Stimulated activated CD4-positive, alpha-beta T cell treated with anti-CD3 and anti-CD28 coated beads, TNF-alpha, amount 100 ng/mL, for 48 hours (primary cell): ENCODE measurements at places on chromosomes 11 and 22.

GRCh38 chr22:49452362-49452946 lies 375.2 kb downstream of the BRD1 start:
- DNase-seq, result no peak

GRCh38 chr11:93287434-93287833 lies 43.1 kb upstream of the DEUP1 start:
- DNase-seq, result no peak

- DNase-seq, result no peak
Measured at GRCh38 chr11:1878137-1879031, 13.3 kb downstream of the PRR33 start.

DNA sequence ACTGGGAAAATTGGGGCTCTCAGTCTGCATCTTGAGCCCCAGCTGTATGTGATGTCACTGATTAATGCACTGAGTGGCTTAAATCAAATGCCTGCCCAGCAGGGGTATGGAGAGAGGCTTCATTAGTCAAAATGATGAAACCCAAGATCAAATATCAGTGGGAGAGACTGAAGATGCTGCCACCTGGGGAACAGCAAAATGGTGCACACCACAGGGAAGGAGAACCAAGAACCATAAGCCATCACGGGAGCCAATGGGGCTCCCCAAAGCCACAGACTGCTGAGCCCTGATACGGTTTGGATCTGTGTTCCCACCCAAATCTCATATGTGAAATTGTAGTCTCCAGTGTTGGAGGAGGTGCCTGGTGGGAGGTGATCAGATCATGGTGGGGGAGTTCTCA lies 85.6 kb downstream of the CTTN start:
- DNase-seq, result no peak

DNA sequence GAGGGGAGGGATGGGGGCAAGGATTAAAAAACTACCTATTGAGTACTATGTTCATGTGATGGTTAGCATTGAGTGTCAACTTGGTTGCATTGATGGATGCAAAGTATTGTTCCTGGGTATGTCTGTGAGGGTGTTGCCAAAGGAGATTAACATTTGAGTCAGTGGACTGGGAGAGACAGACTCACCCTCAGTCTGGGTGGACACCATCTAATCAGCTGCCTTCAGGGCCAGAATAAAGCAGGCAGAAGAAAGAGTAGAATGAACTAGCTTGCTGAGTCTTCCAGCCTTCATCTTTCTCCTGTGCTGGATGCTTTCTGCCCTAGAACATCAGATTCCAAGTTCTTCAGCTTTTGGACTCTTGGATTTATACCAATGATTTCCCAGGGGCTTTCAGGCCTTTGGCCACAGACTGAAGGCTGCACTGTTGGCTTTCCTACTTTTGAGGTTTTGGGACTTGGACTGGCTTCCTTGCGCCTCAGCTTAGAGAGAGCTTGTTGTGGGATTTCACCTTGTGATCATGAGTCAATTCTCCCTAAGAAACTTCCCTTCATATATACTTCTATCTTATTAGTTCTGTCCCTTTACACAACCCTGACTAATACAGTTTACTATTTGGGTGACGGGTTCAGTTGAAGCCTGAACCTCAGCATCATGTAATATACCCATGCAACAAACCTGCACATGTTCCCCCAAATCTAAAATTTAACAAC lies 70.2 kb downstream of the MTNR1B start:
- no peak for DNase-seq

DNA sequence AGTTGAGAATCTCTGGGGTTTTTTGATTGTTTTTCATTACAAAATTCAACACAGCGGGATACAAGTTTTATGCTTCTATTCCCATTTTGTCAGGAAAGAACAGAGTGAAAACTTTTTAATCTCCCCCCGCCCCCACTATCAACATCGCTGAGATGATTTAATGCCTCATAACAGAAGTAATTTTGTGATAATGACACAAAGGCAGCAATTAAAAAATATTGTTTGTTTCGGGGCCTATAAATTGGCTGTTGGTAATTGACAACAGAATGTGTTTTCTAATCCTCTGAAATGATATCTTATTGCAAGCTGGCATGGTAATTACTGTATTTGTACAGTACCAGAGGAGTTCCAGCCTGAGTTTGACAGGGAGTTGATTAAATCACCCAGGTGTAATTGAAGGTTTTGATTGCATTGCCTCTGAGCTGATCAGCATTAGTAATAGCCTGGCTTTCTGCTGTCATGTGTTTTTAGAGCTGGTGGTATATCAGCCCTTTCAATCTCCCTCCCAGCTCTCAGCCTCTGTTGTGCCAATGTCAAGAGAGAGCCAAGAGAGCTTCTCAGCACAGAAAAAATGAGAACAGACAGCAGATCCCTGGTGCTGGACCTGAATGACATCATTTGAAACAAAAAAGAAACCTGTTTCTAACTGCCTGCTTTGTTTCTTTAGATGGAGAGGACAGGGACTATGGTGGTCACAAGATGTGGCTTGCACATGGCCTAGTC lies 265.1 kb downstream of the FAM76B start:
- DNase-seq, result no peak

- no peak for DNase-seq
Measured at GRCh38 chr11:45025716-45026492, 75.2 kb upstream of the TP53I11 start.

DNA sequence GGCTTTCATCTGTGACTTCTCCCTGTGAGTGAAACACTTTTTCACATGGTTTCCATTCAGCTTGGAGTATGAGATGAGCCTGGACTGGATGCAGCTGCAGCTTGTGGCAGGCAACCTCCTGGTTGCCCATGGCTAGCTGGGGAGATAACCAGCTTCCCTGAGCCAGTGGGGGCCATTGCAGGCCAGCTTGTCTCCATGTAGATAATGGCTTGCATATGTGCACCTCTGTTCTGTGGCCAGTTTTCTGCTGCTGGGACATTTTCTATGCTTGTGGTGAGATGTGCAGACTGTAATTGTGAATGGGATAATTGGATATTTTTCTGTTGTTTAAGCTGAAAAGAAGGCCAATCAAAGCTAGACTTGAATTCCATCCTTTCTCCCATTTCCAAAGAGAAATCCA lies 38.5 kb downstream of the INSC start:
- DNase-seq, result no peak

GRCh38 chr11:33897761-33898375 lies 6.0 kb upstream of the LMO2 start:
- DNase-seq, result no peak

DNA sequence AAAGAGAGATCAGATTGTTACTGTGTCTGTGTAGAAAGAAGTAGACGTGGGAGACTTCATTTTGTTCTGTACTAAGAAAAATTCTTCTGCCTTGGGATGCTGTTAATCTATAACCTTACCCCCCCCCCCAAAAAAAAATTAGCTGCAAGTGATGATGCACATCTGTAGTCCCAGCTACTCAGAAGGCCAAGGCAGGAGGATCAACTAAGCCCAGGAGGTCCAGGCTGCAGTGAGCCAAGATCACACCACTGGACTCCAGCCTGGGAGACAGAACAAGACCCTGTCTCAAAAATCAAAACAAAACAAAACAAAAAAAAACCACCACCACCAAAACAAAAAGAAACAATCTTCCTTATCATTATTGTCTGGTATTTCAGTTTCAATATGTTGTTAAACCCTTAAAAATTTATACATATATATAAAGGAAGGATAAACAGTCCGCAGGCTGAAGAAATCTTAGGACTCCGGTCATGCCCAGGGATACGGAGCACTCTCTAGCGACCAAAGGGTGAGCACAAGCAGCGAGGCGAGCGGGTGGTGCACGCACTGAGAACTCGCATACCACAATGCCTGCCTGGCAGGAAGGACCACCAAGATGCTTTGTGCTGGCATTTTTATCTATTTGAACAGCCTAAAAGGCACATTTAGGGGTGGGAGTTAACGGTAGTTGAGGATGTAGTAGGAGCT lies 6.4 kb downstream of the POLDIP3 start:
- no peak for DNase-seq

DNA sequence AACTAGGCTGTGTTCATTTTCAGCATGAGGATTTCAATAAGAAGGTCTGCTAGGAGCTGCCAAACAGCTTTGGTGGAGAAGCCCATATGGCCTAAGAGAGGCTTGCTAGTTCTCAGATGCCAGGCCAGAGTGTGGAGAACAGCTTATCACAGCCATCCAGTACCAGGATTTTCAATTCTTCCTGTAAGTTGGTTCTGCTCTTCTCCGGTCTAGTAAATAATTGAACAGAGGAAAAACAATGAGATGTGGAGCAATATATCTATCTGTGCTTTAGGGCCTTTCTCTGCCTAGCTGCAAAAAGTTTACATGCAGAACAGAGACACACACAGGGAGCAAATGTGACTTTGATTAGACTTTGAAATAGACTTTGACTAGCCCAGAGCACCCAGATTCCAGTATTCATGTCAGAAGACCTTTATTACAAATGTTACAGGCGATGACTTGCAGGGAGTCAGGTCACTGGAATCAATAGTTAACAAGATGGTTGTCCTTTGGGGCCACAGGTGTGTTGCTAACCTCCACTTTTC lies 19.8 kb upstream of the PPP2R1B start:
- DNase-seq, result no peak

DNA sequence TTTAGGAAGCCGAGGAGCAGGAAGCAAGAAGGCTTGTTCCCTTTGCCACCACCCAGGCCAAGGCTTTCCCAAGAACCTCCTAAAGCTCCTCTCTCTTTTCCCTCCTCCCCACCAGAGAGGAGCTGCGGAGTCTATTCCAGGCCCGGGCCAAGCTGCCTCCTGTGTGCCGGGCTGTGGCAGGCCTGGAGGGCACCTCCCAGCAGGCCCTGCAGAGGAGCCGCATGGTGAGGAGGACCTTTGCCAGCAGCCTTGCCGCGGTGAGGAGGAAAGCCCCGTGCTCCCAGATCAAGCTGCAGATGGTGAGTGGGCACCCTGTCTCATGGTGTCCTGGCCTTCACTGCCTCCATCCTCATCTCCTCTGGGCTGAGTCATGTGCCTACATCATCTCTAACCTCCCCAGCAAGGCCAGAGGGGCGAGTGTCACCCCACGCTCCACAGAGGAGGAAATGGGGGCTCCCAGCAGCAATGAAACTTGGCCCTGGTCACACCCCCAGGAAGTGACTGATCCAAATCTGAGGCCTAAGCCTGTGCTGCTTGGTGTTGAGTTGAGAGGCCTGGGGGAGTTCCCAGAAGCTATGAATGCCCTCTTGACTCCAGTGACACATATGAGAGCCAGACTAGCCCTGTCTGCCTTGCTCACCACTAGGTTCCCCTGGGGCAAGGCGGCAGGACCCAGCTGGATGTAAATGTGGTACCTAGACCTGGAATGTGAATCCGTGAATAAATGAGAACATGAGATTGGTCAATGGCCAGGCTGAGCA lies 104.2 kb downstream of the MYO18B start:
- DNase-seq, result no peak

DNA sequence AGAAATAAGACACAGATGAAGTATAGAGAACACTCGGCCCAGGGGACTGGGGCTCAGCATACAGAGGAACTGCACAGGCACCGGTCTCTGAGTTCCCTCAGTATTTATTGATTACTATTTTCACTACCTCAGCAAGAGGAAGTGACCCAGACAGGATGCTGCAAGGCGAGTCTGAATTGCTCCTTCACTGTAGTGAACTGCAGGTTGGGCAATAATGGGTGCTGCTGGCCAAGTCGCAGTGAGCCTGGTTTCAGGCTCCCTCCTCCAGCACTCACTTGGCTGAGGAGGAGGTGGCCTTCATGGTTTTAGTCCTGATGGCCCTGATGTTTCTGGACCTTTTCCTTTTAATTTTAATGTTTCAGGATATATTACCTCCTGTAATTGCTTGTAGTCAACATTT lies 10.4 kb downstream of the OR52K2 start:
- DNase-seq, result no peak

- DNase-seq, result no peak
Measured at GRCh38 chr11:58907780-58908179, 31.5 kb upstream of the GLYATL1 start.
